ENCODE measurements at places on chromosomes 7 and 10.

DNA sequence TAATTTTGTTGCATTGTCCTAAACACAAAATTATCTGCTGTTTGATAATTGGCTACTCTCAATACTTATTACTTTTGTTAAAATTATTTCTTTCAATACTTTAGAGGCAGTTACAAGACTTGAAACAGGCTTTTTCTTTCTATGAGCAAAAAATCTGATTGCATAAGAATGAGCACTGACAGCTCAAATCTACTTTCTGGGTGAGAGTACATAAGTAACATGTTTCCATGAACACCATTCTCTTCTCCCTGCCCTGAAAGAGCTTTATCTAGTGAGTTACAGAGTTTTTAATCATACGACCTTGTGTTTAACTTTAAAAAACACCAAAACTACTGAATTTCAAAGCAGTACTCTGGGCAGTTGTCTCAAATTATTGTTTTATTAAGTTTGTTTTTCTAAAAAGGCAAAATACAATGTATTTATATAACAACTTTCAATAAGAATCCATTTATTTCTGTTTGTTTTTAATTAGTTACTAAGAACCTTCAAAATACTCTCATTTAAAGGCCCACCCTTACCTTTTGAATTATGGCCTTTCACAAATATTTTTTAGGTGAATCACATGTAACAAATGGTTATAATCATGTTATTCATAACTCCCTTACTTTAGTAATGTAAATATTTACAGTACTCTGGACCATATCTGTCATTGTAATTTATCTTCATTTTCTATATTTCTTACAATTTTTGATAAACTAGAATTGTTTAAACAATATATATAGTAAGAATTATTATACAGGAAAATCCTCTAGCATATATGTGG lies 23.0 kb upstream of the TFAM start:
- no peak for DNase-seq

DNA sequence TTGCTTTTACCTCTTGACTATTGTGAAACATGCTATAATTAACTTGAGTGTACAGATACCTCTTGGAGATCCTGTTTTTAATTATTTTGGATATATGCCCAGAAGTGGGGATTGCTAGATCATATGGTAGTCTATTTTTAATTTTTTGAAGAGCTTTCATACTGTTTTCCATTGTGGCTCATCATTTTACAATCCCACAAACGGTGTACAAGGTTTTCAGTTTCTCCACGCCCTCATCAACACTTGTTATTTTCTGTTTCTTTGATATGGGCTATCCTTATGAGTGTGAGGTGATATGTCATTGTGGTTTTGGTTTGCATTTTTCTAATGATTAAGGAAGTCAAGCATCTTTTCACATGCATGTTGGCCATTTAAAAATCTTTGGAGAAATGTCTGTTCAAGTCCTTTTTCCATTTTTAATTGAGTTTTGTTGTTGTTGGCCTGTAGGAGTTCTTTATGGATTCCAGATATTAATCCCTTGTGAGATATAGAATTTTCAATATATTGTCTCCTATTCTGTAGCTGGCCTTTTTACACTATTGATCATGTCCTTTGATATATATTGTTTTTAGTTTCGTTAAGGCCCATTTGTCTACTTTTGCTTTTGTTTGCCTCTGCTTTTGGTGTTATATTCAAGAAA lies 7.5 kb downstream of the AGK start:
- DNase-seq = no peak

DNA sequence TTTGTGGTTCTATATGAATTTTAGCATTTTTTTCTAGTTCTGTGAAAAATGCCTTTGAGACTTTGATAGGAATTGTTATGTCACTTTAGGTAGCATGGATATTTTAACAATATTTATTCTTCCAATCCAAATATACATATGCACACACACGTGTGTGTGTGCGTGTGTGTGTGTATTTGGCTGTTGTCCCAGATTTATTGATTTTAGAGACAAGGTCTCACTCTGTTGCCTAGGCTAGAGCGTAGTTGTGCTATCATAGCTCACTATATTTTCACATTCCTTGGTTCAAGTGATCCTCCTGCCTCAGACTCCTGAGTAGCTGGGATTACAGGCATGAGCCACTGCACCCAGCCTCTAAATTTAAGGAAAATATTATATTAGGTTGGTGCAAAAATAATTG lies 162.5 kb upstream of the TRIM24 start:
- no peak for DNase-seq

DNA sequence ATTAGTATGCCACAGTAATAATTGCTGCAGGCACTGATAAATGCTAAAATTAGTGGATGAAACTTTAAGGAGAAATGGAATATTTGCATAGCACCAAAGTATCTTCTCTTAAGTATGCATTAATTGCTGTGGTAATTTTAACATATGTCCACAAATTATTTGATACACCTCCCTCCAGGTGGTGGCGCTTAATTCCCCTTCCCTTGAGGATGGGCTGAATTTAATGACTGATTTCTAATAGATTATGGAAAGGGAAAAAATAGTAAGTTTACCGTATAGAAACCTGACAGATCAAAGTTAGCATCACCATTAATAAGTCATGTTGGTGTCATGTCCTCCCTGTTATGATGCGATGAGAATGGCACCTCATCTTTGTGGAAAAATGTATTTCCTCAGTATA lies 519.2 kb downstream of the TFEC start:
- no peak for DNase-seq

DNA sequence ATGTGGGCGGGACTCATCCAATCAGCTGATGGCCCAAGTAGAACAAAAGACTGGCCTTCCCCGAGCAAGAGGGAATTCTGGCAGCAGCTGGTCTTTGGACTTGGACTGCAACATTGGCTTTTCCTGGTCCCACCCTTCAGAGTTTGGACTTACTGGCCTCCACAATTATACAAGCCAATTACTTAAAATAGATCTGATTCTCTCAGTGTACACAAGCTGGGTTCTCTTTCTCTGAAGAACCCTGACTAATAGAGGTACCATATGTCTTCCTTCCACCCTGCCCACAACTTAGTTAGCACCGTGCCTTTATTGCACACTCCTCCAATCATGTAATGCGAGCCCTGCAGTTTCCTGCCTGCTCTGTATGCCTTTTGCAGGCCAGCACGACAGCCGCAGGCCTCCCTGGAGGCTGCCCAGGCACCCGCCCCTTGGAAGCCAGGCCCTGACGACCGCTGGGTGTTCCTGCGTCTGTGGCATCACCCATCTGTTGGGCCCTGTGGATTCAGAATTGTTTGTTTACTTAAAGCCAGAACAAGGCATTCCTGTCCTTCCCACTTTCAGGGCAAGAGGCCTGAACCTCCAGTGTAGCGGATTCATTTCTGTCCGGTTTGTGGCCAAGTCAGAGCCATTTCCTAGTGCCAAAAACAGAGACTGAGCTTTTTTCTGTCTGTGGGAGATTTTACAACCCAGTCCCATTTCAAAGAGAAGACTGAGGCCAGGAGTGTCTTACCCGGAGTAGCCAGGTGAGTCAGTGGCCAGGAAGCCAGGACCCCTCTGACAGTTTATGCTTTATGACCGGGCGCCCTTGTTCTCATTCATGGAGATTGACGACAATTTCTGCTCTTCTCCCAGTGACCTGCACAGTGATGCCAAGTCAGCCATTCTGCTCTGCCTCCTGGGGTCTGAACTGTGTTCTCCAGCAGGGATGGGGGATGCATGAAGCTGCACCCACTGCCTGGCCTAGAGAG lies 968 bp upstream of the INMT start:
- DNase-seq = peak; percentile 90

- no peak for DNase-seq
Measured at GRCh38 chr10:69464801-69465401, 13.6 kb downstream of the TSPAN15 start.

DNA sequence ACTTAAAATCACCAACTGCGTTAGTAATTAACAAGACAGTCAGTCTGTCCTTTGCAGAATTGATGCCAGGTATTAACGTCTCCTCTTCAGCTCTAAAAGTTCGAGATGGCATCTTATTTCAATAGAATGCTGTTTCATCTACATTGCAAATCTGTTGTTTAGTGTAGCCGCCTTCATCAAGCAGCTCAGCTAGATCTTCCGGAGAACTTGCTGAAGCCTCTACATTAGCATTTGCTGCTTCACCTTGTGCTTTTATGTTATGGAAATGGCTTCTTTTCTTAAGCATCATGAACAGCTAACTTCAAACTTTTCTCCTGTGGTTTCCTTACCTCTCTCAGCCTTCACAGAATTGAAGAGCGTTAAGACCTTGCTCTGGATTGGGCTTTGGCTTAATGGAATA lies 95.5 kb upstream of the FAM20C start:
- DNase-seq = no peak

DNA sequence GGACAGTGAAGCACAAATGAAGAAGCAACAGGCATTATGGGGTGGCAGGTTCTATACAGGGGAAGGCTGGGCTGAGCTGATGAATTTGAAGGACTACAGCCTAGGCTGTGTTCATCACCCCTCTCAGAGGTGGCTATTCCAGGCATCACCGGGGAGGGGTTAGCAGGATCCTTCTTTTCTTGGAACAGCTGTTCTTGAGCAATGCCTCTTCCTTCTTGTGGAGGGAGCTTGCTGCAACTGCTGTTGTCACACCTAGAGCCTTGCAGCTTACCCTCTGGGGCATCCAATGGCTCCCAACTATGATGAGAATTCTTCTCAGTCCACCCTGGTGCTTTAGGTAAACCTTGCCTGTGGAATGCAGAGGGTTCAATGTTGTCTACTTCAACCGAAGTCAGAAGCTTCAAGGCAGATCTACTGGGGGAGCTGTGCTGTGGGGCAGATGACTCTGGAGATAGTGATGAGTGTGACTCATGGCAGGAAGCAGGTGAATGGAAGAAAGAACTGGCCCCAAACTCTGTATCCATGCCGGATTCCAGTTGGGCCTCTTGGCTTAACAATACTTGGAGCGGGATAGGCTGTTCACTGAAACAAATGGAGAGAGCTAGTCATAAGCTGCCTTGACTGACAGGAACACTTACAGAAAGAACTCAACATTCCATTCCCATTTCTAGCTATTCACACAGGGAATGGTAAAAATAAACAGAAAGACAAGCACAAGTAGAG lies 21.5 kb upstream of the PPP3CB start:
- no peak for DNase-seq

GRCh38 chr10:14396411-14397048 lies 65.8 kb upstream of the FRMD4A start:
- no peak for DNase-seq

Measured in osteocyte (in vitro differentiated cells).